Pons (tissue), 1 donor: ENCODE measurements at places on chromosomes 6 and 20.
A peak's percentile ranks its signal among the peaks of the same experiment; 100 is the strongest.

DNA sequence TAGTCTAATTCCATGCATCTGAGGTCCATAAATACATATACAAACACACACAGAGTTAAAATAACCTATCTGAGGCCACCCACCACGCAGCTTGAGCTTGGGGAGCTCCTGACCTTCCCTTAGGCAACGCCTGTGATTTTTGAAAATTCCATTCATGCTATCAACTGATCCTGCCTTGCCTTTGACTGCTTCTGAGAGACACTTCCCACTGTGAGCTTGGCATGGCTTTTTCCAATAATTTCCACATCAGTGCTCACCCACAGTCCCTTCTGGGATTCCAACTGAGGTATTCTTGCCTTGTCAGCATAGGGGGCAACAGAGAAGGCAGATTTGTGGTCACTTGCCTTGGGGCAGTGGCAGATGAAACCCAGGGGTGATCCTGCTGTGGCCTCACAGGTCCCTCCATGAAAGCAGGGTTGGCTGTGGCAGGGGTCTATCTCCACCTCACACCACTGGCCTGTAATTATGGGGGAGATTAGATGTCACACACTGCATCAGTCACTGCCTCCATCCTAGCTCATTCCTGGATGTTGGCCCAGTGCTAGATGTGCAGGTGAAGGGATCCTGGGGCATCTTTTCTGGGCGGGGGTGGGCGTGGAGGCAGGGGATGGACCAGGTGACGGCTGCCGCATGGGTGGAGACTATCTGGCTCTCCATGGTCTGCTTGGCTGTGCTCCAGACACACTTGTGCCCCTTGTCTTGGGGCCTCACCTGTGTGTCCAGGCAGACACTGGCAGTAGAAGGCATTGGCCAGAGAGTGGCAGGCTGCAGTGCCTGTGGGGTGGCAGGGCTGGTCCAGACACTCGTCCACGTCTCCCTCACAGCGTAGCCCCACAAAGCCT is 11.2 kb upstream of the GPSM3 start:
- no peak for DNase-seq

- no peak for DNase-seq
Measured at GRCh38 chr20:12860619-12861247, 148.0 kb upstream of the SPTLC3 start.

- DNase-seq = no peak
Measured at GRCh38 chr20:22555791-22556564, 28.4 kb downstream of the FOXA2 start.

- DNase-seq = no peak
Measured at GRCh38 chr6:57158658-57159057, 13.5 kb upstream of the BAG2 start.

- DNase-seq = no peak
Measured at GRCh38 chr20:48066246-48066645, 281.0 kb upstream of the SULF2 start.

DNA sequence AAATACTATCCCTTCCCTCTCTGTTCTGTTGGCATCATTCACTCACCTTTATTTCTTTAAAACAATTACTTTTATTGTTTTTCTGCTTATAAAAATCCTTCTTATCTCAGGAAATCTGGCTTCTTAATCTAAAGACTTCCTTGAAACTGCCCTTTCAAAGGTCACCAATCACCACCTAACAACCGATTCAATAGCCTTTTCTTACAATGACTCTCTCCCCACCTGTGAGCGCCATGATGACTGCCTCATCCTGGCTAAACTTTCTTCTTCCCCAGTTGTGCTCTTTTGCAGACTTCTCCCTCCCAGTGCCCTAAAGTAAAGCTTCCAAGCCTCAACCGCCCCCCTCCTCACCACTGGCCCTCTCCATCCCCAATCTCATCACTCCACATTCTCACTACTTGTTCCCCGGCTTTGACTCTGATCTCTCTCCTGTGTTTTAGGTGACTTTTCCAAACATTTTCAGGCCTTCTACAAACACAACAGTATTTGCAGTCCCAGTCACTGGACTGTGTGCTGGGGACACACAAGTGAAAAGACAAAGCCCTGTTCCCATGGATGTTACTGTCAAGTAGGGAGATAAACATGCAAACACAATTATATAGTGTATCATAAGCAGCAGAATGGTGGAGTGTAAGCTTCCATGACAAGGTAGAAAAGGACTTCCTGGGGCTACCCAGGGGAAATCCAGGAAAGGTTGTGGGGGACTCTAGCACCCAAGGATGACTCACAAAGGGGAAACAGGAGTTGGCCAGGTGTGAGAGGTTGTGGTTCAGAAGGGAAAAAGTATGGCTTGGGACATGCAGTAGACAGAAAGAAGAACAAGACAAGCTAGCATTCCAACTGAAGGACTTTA is 12.8 kb downstream of the NHSL1 start:
- DNase-seq = no peak

DNA sequence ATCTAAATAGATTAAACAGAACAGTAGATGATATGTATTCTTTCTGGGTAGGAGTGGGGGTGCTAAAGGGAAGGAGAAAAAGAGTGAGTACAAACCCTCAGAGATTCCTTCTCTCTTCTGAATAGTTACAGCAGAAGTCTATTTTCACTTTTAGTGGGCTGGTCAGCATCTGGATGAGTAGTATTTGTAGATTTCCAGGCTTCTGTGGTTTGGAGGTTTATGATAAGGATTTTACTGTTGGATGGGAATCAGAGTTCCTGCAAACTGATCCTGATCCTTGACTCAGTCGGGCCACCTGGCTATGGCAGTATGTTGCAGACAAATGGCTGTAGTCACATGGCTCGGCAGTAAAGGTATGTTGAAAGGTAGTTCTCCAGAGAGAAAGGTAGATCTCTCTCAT is 84.3 kb upstream of the IFNGR1 start:
- DNase-seq = no peak

GRCh38 chr20:21433329-21433890 is 36.1 kb upstream of the NKX2-4 start:
- no peak for DNase-seq

- peak; percentile 62 for DNase-seq
Measured at GRCh38 chr6:157911278-157911677, 70.4 kb upstream of the SYNJ2 start.

DNA sequence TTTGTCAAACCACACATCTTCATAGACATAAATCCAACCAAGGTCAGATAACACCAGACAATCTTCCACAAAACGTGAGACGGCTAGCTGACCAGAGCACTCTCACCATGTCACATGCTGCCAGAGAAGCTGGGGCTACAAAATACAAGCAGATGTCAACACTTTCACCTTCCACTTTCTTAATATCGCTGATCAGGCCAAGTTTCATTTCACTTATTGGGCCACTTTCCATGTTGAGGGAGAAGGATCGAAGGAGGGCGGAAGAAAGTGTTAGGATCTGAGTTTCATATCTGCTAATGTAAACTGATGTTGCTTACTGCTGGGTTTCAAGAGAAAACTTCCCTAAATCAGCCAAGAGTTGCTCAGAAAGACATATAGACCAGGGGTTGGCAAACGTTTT is 177.0 kb upstream of the PRDM1 start:
- DNase-seq = peak; percentile 85

DNA sequence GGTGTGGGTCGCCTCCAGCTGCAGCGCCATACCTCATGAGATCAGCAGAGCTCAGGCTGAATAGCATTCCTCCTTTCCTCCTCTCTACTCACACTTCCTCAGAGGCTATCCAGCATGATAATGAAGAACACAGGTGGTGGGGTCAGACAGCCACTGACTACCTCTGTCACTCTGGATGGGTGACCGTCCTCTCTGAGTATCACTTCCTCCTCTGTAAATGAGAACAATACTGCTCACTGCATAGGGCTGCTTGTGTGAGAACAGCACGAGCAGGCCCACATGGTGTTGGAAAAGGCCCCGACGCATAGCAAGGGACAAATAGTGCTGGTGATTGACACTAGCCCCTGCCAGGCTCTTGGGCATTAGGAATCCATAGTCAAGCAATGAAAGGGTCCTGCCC is 239.1 kb downstream of the PRKN start:
- no peak for DNase-seq

GRCh38 chr6:127460465-127460864 is 1.3 kb upstream of the KIAA0408 start:
- no peak for DNase-seq

DNA sequence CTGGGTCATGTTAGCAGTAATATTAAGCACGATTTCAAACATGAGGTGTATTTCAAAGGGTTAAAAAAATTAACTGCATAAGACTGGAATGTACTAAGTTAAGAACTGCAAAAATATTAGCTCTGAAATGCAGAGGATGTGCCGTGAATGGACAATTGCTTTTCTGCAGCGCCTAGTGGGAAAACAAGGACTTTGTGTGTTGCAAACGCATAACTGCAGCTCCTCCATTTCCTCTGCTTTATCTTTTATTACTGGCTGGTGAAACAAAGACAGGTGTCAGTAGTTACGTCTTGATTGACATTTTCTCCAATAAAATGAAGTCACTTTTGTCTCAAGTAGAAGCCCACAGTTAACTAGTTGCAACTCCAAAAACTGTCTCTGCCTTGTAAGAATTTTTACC is 1.7 kb downstream of the PDE7B start:
- peak; percentile 37 for DNase-seq

- DNase-seq = no peak
Measured at GRCh38 chr6:15372932-15373331, 127.1 kb downstream of the JARID2 start.

DNA sequence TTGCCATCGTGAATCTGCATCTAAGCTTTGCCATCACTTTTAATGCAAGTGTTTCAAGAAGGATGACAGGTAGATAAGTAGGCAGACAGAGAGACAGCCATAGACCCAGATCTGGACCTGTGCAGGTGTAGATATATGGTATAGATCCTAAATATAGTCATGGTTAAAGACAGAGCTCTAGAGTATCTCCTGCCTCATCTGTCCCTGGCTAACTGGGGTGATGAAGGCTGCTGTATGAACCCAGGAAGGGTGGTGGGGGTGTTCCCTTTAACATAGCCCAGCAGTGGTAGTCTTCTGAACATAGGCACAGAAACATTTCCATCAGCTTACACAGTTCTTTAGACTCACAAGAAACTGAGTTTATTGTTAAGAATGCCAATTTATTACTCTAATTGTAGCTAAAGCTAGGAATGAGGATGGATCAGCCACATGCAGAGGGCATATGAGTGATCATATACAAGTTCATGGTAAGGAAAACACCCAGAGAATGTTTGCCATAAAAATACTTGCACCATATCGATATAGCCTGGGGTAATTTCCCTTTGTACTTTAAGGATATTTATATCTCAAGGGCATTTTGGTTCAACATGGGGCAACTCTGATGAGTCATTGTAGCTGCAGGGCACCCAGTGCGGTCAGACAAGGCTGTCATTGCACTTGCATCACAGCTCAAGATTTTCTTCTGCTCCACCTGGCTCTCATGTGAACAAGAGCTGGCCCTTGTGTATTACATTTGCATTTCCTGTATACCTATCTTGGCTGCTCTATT is 587.2 kb downstream of the EPM2A start:
- no peak for DNase-seq

- peak; percentile 34 for DNase-seq
Measured at GRCh38 chr20:36493801-36494114, 47.6 kb upstream of the MYL9 start.

DNA sequence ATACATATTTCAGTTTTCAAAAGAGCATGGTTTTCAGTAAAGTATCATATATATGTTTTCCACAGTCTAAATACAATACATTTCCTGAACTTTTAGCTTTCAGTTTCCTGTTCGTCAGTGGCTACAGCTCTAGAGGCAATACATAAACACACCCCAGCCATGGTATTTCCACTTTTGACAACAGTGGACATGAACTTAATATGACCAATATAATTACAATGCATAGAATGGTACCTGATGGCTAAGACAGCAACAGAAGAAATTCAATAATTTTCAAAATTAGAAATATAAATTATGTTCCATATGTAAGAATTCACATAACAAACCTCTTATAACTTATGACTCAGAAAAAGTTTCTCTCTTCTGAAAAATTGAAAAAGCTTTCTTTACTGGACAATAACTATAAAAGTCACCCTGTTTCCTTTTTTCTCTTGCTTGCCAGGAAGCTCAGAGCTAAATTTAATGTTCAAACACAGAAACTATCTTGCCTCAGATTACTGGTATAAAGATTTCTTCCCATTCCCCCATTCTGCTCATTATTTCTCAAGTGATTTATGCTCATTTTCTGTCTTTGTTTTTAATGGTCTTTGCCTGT is 19.2 kb downstream of the FKBP5 start:
- no peak for DNase-seq

- DNase-seq = no peak
Measured at GRCh38 chr20:36569847-36570429, 3.5 kb upstream of the TGIF2 start.

DNA sequence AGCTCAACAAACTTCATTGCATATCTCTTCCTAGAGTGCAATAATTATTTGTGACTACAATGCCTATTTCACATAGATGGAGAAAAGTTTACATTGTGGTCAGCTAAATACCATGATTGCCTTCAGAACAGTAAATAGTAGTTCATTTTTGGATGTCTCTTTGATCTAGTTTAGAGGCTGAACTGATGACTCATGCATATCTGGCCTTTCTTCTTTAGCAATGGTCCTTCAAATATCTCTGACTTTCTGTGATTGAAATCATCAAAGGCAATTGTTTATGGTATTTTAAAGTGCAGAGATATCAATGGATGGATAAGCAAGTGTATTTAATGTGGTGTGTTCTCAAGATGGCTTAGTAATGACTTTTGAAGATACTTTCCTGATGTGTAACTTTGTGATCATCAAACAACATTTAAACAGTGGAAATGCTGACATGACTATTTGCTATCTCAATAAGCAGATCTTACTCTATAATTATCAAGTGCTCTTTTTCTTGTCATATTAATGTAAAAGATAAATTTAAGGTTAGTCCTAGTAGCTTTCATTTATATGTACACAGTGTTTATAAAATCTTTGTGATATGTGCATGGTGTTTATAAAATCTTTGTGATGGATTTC is 523.7 kb upstream of the SLC35B3 start:
- no peak for DNase-seq

- DNase-seq = no peak
Measured at GRCh38 chr20:61799928-61800327, 265.8 kb downstream of the TAF4 start.

DNA sequence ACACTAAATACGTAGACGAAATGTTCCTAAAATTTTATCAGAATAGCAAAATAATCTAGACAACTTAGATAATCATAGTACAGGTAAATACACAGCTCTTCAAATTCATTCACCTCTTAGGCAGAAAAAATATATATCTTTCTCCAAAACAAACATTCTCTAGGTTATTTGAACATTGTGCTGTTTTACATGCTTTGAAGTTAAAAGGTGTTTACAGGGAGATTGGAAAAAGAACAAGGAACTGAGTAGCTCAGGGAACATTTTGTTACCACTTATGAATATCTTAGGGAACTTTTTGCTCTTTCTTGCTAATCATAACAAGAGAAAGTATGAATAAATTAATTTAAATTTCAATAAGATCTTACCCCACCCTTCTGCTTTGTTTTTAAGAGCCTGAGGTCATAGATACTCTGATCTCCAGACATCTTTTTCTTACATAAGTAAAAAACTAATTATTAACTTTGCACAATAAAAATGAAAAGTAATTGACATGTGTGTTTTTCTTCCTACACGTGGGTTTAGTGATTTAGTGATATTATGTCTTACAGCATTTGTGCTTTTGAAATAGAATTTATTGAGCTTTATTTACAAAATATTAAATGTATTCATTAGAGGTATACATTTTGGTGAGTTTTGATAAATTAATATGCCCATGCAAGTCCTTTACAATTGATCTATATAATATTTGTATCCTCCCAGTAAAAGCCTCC is 1141.4 kb upstream of the EYS start:
- DNase-seq = no peak

- no peak for DNase-seq
Measured at GRCh38 chr20:16777126-16777525, 29.0 kb downstream of the OTOR start.
